Suppressor macrophage treated with lipopolysaccharide for 1 hour (primary cell): ENCODE measurements at places on chromosomes 11 and 22.

DNA sequence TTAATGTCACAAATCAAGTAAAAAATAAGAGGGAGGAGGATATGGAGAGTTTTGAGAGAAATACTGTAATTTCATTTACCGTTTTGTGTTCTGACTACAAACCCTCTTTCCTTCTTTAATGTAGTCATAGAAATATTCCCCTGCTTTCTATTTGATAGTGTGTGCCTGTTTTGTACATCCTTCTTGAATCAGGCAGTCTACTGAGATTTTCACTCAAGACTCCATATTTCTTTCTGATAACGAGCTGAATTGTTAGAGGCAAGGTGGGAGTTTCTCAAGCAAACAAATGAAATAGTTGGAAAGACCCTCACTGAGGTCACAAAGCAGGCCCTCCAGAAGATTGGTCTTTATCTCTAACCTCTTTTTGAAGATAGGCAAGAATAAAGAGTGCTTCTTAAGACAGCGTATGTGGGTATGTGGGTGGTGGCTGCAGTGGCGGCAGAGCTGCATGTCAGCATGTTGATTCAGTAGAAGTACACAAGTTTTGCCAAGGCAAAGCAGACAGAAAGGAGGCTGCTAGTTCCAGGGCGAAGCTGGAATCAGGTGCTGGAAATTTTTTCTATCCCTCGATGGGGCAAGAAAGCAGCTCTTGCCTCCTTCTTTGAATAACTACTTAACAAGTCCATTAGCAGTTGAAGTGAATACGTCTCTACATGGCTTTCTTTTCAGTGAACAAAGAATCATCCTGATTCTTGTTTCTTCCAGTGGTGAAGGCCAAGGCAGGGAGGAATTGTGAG is 164.2 kb downstream of the FAM76B start:
- DNase-seq: no peak

DNA sequence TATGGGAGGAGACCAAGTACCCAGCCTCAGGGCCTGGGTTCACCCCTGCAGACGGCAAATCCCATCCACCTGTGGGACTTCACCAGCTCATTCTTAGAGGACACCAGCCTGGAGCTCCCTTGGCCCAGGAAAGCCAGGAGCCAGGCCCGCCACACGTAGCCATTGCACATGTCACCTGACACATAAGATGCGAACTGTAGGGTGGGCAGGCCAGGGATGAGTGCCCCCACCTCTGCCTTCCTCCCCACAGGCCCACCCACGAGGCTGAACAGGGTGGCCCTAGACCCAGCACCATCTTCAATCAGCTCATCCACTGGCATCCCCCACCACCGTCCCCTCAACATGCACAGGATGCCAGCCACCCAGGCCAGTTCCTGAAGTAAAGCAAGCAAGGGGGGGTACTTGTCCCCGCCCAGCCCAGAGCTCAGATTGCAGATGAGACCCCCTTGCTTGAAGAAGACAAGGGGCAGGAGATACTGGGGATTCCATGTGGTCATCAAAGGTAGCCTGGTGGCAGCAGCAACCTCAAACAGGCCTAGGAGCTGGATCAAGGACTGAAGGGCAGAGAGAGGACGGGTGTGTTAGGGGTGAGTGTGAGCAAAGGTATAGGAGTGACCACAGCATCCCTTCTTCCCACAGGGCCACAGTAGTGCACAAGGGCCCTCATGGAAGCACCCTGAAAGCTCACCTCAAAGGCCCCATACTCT is 45.6 kb downstream of the IGLL5 start:
- DNase-seq: no peak

GRCh38 chr11:57668434-57668782 is 494 bp downstream of the ZDHHC5 start:
- peak; percentile 58 for DNase-seq

DNA sequence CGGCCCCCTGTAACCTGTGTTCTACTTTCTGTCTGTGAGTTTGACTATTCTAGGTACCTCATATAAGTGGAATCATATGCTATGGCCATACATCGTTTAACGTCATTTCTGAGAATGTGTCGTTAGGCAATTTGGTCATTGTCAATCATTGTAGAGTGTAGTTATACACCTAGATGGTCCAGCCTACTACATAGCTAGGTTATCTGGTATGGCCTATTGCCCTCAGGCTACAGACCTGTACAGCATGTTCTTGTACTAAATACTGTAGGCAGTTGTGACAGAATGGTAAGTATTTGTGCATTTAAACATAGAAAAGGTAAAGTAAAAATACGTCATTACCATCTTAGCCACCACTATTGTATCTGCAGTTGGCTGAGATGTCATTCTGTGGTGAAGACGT is 35.2 kb downstream of the MYO7A start:
- DNase-seq: no peak

DNA sequence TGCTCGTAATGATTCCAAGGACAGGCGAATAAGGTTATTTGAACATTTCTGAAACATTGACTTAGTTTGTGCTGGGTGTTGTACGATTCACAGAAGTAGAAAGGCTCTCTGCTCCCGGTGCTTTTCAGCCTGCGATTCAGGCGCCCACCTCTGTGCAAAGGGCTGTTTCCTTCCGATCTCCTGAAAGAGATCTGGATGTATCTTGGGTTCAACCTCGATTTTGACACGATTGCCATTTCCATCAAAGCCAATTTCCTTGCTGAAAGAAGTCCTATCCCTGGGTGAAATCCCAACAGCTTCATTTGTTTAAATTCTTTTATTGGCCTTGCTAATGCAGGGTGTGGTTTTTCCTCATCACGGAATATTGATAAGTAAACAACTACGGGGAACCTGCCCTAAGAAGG is 1.1 kb upstream of the ZC3H12C start:
- no peak for DNase-seq

DNA sequence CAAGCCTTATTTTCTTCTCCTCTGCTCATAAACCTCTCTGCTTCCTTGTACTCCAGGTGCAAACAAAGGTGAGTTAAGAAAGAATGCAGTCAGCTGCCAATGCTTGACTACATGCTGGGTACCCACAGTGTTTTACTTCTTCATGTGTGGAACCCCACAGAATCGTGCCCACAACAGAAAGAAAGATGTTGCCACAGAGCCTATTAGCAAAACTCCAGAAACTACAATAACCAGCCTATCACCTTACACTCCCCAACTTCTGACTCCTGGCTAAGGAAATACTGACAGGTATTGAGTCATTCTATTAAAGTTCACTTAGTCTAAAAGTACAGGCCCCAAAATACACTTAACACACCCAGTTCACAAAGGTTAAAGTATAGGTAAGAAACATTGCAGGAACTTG is 56.9 kb upstream of the CCDC89 start:
- no peak for DNase-seq

GRCh38 chr11:32087597-32087996 is 3.3 kb upstream of the RCN1 start:
- DNase-seq: peak; percentile 56

DNA sequence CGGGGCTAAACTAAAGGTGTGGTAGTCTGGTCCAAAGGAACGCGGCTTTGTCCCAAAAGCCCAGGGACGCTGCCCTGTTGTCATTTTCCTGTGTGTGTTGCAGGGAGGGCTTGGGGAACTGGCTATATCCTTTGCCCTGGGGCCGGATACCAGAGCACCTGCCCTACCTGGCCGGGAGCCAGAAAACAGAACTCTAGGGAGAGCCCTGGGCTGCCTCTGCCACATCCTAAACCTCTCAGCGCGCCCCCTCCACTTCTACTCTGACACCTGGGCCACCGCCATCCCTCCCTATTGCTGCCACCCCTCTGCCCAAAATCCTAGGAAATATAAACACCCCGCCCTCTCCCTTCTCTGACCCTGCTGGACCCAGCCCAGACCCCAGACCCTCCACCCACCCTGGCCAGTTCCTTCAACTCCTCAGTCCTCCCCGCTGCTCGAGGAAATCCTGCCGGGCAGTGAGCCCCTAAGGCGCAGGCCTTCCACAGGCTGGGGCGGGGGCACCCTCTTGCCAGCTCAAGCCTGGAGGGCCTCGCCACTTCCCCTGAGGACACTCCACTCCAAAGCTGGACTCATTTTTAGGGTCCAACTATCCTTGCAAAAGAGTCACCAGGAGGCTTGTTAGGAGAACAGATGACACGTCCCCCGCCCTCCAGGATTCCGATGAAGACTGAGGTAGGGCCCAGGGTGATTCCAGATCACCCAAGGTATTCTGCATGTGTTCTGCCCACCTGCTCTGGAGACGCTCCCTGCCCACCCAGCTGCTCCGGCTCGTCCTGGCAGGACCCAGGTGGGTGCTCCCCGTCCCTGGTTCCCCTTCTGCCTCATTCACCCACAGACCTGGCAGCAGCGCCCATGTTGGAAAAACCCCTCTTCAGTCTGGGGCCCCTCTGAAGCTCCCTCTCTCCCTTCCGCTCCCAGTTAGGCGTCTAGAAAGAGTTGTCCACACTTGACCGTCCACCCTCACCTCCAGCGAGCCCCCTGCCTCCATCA is 12.2 kb downstream of the KCTD17 start:
- DNase-seq: no peak

GRCh38 chr11:115539844-115540243 is 35.6 kb upstream of the CADM1 start:
- no peak for DNase-seq

GRCh38 chr11:128772814-128773213 is 78.9 kb downstream of the FLI1 start:
- peak; percentile 54 for DNase-seq

- DNase-seq: no peak
Observed at GRCh38 chr11:127474766-127475165, 474.2 kb upstream of the KIRREL3 start.

GRCh38 chr11:32962016-32962415 is 53.7 kb upstream of the DEPDC7 start:
- DNase-seq: no peak
